Cardiac septum (tissue), 1 donor: ENCODE measurements at places on chromosomes 7 and 10. TPM values are rescaled to one million over a fixed set of nuclear protein-coding genes. Genes with fewer than 3 reads are reported as not detected.

GRCh38 chr10:132516771-132517725, 20.5 kb upstream of the INPP5A start:
- DNase-seq: peak; percentile 97

DNA sequence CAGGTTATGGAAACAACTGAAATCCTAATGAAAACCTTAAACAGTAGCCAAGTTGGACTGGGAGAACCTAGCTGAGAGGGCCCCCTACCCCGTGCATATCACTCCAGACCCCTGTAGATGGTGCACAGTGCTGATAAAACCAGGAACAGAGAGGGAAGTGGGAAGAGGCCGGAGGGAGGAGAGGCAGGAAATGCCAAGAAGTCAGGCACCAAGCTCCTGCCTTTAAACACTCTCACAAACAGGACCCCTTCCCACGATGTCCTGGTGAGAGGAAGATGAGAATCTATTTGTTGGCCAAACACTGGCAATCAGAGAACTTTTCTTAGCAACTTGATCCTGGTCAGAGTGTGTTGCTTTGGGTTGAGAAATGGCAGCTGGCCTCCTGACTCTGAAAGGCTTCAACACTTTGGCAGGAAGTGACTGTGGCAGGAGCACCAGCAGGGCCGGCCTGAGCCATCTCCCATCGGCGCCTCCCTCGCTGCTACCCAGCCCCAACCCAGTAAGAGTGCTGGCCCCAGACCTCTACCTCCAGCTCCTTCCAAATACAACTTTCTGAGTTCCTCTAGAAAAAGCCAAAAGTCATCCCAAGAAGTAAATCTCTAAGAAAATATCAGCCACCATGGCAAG, 39.5 kb downstream of the GSDME start:
- peak; percentile 22 for DNase-seq

- DNase-seq: no peak
These were observed 1.5 kb downstream of the METTL27 start for GRCh38 chr7:73840715-73841379.

GRCh38 chr7:137626469-137627067, 220.2 kb downstream of the DGKI start:
- no peak for DNase-seq

- DNase-seq: no peak
These were observed 31.2 kb downstream of the CFAP69 start for GRCh38 chr7:90276033-90276728.

DNA sequence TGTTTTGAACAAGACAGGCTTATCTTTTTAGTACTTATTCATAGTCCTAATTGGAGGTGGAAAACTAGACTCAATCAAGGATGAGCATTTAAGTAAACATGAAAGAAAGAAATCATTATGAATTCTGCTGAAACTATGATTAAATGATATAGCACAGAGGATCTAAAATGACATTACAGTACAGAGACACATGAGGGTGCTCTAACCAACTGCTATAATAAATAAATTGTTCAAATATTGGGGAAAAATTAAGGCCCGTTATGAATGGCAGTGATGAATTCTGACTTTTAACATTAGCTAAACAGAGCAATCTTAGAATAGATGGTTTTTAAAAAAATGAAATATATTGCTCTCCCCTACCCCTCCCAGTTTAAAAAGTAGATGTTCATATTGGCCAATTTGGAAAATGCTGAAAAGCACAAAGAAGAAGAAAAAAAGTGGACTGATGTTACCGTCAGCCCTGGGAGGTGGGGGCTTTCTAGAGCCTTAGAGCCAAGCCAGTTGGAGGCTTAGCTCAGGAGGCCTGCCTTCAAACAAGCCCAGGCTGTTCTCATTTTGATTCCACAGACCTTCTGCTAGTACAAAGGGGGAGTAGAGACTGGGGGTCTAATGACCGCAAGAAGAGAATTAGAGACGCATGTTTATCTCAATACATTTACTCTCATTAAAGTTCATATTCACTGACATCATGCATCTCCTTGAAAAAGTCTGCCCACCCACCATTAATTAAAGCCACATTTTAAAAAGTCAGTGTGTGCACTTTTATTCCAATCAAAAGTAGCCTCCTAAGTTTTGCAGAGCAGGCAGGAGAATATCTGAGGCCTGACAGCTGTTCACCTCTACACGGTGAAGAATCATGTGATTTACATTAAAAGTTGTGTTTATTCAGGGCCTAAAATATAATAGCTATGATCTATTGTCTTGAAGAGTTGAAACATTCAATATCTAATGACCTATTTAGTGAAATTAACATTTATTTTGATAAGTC, 10.0 kb downstream of the WNT2 start:
- no peak for DNase-seq

MYH16 gene
- not detected for total RNA-seq

TWNK gene
- total RNA-seq: 5.2 TPM
